LoVo (cell line): ENCODE measurements at places on chromosomes 7 and 10.

DNA sequence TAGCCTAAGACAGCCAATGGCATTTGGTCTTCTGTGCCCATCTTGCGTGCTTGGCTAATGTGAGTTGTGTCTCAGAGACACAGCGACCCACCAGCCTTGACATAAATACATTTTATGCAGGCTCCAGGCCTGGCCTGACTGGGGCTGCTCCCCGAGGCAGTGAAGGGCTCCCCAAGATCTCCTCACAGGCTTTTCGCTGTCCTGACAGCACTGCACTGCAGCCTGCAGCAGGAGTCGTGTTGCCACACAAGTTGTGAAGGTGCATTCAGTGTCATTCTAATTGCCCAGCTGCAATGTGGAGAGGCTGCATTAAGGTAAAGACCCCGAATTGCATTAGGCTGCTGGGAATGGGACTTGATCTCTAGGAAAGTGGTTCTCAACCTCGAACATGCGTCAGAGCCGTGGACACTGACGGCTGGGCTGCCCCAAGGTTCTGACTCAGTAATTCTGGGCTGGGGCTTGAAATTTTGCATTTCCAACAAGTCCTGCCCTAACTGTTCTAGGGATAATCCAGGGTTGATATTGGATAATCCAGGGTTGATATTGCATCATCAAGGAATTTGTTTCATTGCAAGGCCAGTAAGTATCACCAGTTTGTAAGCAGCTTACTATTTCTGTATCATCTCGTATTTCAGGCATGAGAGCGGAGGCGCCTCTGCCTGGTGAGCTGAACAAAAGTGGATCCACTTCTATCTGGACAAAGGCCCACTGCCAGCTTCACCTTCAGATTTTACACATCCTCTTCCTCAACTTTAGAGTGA is 108.7 kb upstream of the INSIG1 start:
- DNase-seq, result no peak

DNA sequence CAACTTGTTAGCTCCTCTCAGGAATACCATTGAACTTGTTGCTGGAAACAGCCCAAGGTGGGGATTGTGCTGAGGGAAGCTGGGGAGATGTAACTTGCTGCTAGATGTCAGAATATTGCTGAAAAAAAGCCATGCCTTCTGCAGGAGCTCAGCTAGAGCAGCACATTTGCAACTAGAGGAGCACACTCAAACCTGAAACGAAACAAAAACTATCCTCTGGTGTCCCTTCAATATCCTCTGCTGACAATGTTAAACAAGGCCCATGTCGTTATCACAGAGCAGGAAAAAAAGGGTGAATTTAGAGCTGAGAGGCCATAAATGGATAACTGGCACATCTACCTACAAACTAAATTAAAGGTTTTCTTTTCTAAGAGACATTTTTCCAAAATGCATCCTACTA is 53.7 kb upstream of the MACC1 start:
- no peak for DNase-seq

DNA sequence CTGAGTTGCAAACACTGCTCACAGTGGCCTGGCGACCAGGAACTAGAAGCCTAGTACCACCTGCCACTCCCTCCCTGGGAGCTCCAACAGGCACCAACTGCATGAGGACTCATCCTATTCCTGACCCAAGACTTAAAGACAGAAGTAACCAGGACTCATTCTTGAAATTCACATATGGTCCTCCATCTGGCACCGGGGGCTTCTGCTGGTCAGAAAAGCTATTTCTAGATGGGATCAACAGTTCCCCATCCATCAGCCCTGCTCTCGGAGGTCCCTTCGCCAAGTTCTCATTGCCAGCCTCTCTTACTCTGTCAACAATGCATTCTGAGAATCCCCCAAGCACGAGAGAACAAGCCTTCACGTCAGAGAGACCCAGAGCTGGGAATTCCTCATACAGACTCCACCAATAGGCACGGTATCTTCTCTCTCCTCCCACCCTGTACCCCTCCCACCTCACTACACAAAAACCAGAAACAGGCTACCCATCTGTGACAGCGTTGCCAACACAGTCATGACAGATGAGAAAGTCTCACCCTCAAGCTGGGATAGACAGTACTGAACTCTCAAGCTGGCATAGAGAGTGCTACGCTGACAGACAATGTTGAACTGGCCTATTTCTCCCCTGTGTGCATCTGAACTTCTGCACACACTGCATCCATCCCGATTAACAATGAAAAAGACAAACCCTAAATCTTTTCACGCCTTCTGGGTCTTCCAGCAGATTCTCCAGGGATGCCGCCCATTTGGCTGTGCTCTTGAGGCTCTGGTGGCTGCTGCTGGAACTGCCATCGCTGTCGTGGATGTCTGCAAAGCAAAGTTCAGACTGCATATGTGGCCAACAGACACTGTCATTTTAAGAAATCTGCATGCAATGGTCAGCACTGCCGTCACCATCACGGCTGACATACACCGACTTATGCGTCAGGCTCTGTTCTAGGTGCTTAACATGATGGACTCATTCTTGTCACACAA is 15.6 kb downstream of the RGS10 start:
- no peak for DNase-seq

DNA sequence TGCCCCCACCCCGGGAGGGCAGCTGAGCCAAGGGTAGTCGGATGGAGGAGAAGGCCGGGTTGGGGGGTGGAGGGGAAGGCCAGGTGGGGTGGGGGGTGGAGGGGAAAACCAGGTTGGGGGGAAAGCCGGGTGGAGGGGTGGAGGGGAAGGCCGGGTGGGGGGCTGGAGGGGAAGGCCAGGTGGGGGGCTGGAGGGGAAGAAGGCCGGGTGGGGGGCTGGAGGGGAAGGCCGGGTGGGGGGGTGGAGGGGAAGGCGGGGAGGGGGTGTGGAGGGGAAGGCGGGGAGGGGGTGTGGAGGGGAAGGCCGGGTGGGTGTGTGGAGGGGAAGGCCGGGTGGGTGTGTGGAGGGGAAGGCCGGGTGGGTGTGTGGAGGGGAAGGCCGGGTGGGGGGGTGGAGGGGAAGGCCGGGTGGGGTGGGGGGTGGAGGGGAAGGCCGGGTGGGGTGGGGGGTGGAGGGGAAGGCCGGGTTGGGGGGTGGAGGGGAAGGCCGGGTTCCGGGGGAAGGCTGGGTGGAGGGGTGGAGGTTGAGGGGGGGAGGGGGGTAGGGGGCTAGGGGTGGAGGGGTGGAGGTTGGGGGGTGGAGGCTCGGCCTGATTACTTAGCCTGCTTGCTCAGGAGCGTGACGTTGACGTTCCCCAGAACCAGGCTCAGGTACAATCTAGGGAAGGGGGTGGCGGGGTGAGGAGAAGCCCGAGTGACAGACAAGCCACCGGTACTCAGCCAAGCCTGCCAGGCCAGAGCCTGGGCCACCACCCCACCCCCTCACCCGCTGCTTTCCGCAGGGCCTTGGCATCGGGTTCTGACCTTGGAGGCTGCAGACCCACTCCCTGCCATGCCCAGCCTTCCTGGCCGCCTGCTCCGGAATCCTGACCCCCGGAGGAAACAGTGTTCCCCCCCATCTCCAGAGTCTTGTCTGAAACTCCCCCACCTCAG is 5.6 kb downstream of the TMEM120A start:
- DNase-seq, result no peak

GRCh38 chr10:49173853-49174252 is 14.3 kb downstream of the TMEM273 start:
- DNase-seq, result no peak

- no peak for DNase-seq
These were observed 315.0 kb downstream of the IPMK start for GRCh38 chr10:57952741-57953140.

DNA sequence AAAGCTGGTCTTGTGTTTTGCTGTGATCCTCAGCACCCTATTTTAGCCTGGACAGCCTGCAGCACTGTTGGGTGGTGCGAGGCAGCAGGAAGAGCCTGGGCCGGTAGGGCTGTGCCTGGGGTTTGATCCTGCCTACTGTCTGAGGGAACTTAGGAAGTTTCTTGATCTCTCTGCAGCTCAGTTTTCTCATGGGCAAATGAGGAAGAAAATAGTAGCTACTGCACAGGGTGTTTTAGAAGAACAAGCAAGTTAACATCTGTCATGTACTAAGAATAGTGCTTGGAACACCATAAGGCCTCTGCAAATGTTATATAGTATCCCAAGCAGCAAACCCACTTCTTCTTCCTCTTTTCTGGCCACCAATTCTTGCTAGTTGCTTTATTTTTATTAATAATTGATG is 12.0 kb upstream of the AGR2 start:
- DNase-seq, result no peak

GRCh38 chr7:8211725-8212096 is 50.3 kb downstream of the ICA1 start:
- DNase-seq, result no peak

DNA sequence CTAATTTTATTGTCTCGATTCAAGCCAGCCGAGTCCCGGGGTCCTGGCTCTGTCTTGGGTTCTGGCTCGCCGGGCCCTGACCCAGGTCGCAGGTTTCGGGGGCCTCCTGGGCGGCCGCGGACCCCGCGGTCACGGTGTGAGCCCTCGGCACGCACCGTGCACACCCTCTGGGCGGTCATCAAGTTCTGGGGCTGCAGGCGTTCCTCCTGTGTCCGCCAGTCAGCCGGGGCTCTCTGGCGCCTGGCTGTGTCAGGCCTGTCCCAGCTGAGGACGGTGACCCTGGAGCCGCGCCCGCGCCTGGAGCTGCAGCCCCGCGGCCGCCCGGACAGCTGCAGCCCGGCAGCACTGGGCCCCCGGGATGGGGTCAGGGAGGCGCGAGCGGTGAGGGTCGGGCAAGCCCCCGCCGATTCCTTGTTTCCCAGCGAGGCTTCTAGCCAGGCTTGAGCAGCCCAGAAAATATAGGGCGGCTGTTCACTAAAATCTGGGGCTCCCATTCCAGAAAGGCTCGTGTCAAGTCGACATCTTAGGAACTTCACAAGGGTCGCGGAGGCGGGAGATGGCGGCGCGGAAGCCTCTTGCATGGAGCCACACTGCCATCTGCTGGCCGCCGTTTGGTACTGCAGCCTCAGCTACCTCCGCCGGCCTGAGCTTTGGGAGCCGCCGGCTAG is 4.2 kb upstream of the HOXA7 start:
- peak; percentile 95 for DNase-seq

DNA sequence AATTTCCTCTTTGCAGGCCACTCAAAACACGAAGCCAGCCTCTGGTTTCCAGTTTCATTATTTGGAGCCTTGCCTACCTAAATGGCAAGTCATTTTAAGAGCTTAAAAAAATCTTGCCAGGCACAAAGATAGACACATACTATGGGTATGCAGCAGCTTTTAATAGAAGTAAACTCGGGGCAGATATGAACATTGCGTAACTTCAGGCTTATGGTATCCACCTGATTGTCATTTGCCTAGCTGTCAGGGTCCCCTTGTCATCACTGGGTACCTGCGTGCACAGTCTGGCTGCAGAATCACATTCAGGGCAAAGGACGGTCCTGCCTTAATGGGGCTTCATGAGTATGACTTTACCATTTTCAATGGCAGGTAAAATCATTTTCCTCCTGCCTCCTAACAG is 466.1 kb upstream of the NRP1 start:
- no peak for DNase-seq

- DNase-seq, result no peak
These were observed 123.7 kb downstream of the AVL9 start for GRCh38 chr7:32618987-32619386.
